ENCODE measurements at places on chromosomes 5 and 9.

DNA sequence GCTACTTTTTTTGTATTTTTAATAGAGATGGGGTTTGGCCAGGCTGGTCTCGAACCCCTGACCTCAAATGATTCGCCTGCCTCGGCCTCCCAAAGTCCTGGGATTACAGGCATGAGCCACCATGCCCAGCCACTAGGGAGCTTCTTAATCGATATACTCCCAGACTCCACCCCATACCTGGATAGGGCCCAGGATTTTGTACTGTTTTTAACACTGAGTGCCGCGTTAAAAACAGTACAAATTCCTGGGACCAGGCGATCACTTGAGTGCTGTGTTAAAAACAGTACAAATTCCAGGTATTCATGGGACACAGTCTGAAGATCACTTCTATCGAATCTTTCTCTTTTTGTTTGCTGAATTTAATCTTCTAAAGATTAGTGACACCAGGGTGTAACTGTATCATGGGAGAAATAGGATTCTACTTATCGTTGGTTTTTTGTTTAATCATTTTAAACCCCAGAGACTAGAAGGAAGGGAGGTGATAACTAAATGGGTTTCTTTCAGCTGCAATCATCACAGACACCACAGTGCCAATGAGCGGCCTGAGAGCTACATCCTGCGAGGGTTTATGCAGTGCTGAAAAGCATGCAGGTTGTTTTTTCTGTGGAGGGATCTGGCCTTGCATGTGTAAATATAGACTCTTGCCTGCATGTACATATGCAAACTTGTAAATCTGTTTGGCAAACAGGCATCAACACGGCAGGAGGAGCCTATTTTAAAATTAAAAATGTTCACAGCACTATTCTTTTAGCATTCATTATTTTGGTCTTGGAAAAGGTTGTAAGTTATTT is 303.8 kb upstream of the WWC1 start:
- no peak for DNase-seq

- no peak for DNase-seq
These were observed 100.8 kb downstream of the HOMER1 start for GRCh38 chr5:79413112-79413511.

- no peak for DNase-seq
These were observed 303.0 kb downstream of the MSX2 start for GRCh38 chr5:175027390-175027789.

DNA sequence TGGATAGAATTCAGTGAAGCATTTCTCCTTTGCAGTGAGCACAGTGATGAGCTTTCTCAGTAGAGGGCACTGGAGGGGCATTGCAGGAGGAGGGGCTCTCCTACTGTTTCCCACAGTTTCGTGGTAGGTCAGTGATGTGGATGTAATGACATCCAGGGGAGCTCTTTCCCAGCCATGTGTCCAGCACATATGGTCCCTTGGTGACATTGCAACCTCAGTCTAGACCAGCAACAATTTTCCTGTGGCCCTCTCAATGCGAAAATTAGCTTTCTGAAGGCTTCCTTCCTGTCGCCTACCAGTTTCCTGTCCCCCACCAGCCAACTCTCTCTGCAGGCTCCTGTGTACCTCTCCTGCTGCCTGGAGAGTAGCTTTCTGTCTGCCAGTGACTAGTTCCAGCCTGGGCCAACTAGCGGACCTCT is 6.9 kb upstream of the PDCL start:
- DNase-seq = no peak

DNA sequence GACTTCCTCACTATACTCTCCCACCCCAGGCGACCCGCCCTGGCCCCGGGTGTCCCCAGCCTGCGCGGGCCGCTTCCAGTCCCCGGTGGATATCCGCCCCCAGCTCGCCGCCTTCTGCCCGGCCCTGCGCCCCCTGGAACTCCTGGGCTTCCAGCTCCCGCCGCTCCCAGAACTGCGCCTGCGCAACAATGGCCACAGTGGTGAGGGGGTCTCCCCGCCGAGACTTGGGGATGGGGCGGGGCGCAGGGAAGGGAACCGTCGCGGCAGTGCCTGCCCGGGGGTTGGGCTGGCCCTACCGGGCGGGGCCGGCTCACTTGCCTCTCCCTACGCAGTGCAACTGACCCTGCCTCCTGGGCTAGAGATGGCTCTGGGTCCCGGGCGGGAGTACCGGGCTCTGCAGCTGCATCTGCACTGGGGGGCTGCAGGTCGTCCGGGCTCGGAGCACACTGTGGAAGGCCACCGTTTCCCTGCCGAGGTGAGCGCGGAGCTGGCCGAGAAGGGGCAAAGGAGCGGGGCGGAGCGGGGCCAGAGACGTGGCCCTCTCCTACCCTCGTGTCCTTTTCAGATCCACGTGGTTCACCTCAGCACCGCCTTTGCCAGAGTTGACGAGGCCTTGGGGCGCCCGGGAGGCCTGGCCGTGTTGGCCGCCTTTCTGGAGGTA is 2.1 kb downstream of the CA9 start:
- DNase-seq = no peak

DNA sequence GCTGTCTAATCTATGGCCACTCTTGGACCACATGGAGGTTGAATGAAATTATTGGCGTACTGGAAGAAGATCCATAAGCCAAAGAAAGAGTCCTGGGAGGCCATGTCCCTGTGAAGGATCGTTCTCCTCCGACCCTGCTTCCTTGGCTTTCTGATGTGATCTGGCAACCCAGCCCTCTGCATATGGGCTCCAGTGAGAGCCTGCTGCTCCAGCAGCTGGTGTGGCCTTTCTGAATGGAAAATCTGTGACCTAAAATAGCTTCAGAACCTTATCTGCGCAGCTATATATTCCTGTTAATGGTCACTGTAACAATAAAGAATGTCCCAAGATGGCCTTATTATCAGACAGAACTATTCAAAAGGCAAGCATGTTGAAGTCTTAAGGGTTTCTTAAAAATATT is 40.2 kb upstream of the PHF2 start:
- DNase-seq = no peak

- DNase-seq = no peak
These were observed 657 bp downstream of the MTRR start for GRCh38 chr5:7869474-7870136.

- no peak for DNase-seq
These were observed 25.7 kb downstream of the WWC1 start for GRCh38 chr5:168317096-168317520.

GRCh38 chr5:121424976-121425375 is 426.7 kb upstream of the FTMT start:
- no peak for DNase-seq

DNA sequence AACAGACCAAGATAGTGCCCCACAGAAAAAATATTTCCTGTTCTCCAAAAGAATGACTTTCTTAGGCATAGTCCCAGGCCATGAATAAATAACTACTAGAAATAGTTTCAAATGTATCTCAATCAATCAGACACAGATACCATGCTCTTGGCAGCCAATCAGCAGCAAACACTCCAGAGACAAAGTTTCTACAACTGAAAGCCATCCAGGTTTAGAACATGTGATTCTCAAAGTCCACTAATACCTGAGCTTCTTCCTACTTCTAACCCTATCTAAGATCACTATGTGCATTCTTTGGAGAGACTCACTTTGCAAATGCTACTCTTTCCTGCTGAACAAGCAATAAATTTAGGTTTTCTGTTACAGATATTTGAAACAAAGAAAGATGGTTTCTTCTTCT is 425.8 kb upstream of the GRIN3A start:
- no peak for DNase-seq

DNA sequence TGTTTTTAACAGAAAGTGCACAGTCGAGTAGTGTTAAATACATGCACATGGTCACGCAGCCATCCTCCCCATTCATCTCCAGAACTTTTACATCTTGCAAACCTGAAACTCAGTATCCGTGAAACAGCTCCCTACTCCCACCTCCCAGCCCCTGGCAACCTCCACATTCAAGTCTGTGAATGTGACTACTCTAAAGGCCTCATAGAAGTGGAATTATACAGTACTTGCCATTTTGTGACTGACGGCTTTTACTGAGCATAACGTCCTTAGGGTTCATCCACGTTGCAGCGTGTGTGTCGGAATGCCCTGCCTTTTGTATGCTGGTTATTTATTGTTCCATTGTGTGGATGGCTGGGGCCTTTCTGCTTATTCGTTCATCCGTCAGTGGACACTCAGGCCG is 35.8 kb downstream of the USP20 start:
- no peak for DNase-seq

DNA sequence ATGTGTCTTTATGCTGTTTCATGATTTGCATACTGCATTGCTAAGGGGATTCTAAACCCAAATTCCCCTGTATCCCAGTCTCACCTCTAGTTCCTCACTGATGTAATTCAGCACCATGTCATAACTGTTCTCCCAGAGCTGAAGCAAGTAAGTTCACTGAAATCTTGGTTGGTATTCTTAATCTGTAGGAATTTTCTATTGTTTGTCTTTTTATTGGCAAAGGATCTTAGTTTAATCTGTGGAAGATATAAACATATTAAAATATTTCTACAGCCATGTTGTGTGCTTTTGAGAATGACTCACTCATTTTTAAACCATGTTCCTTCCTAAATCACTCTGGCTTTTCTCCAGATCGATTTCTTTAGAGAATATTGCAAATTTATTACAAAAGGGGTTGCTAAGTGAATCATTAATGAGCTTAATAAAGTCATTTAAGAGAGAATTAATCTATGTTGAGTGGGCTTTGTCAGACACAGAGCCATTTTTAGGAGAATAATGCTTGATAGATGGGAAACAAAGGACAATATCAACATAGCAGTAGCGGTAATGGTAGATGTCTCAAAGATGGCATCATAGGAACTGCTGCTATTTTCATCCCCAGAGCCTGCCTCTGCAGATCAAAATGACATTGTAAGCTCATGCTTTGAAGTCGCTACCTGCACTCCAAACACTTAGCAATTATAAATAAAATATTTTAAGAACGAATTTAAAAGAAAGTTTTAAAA is 110.0 kb downstream of the ENC1 start:
- no peak for DNase-seq

- DNase-seq = no peak
These were observed 10.3 kb downstream of the TNC start for GRCh38 chr9:115107701-115108100.

DNA sequence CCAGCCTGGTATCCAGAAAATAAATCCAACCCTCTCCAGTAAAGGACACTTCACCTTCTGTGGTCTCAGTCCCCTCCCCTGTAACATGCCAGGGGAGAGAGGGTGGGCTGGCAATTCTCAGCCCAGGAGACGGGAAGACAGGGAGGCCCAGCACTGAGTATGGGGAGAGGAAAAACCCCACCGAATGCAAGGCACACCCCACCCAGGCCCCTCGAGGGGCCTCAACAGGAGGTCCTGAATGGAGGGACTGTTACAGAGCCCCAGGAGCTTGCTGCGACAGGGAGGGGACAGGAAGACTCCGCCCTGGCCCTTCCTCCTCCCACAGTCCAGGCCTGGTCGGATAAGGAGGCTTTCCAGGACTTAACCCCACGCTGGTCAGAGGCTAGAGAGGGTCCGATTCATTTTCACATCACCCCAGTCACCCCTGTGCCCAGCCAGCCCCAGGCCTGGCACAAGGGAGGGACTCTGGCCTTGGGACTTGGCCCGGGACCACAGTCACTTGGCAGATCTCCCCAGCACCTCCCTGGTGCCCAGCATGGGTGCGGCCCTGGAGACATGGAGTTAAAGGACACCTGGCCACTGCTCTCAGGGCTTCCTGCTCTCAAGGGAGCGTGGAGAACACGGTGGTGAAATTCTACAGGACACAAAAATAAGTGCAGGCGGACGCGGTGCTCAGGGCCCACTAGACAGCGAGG is 44.9 kb upstream of the STXBP1 start:
- no peak for DNase-seq

DNA sequence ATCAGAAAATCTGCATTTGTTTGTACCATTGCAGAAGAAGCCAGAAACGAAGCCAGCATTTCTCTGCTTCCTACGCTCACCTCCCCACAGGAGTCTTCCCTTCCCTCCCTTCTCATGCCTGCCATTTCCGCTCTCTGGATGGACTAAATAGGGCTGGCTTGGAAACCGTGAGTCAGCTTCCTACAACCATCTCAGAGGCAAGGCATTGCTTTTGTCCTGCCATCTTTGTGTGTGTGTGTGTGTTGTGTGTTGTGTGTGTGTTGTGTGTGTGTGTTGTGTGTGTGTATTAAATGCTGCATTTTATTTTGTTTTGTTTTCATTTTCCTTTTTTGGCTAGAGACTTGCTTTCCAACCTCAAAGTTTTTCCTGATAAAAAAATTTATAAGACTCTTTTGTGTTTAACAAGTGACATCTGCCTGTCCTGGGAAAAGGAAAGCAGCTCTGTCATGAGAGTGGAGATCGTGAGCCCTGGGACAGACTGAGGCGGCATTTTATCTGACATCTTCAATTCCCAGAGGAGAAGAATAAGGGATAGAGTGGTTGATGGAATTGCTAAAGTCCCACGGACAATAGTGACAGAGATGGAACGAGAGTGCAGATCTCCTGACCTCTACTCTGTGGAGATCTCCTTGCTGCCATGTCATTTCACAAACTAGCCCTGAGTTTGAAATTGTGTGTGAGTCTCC is 7.5 kb upstream of the EGFLAM start:
- DNase-seq = no peak

- no peak for DNase-seq
These were observed 159.1 kb downstream of the LURAP1L start for GRCh38 chr9:12933957-12934356.

DNA sequence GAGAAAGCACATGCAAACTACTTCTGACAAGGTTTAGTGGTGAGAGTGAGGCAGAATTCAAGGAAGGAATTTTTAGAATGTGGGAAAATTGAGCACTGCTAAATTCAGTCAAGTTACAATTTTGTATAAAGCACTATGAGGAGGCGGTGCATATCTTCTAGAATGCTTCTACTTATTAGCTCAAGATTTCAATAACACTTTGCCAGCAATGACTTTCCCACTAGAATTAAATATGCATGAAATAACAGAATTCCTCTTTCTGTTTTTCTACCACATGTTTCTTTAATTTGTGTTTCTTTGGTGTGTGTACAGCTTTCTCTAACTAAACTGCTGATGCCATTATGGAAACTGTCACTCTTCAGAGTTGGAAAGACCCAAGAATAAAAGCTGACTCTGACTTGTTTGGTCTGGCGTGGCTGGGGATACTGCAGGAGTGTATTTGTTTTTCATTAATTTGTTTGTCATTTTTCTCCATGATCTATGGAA is 163.5 kb downstream of the ARSB start:
- DNase-seq = no peak

- no peak for DNase-seq
These were observed 70.8 kb downstream of the HTR4 start for GRCh38 chr5:148583421-148583965.

GRCh38 chr5:180026320-180026719 is 45.2 kb downstream of the RNF130 start:
- DNase-seq = no peak

DNA sequence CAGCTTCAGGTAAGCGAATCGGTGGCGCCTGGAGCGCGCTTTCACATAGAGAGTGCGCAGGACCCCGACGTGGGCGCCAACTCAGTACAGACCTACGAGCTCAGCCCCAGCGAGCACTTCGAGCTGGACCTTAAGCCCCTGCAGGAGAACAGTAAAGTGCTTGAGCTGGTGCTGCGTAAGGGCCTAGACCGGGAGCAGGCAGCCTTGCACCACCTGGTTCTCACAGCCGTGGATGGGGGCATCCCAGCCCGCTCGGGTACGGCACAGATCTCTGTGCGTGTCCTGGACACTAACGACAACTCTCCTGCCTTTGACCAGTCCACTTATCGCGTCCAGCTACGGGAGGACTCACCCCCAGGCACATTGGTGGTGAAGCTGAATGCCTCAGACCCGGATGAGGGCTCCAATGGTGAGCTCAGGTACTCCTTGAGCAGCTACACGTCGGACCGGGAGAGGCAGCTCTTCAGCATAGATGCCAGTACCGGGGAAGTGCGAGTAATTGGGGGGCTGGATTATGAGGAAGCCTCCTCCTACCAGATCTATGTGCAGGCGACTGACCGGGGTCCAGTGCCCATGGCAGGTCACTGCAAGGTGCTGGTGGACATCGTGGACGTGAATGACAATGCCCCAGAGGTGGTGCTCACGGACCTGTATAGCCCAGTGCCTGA is 1.1 kb downstream of the PCDHAC2 start:
- no peak for DNase-seq
